ENCODE measurements at places on chromosomes 16 and 17.

DNA sequence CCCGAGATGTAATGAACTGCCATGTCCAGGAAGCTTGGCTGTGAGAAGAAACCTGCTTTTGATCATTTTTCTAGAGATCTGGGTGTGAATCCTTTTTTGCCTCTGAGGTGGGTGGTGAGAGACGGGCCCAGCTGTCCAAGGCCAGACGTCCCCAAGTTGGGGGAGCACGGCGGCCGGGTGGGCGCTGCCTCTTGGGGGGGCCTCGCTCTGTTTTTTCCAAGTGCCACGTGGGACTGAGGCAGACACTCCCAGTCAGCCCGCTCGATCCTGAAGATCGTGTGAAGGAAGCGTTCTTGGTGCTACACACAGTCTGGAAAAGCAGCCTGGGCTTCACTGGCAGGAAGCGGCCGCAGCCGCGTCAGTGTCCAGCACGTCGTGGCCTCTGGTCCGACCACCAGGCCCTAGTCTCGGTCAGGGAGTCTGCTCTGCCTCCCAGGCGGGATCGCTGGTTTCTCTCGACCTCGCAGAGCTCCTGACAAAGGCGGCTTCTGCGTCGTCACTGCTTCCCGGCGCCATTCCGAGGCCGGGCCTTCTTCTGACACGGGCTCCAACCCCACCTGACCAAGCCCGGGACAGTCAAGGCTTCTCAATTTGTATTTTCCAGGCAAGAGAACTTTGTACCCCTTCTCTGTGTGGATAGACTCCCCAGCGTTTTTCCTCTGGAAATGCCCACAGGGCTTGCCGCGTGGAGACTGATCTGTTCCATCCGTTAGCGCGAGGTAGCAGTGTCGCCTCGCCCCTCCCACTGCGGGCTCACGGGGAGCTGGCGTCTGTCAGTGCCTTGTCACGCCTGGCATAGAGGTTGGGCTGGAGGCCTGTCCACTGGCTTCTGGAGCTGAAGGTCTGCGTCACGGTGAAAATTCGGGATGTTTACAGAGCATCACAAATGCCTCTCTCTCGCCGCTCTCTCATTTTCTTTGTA, 12.4 kb downstream of the PRSS27 start:
- DNase-seq = no peak

DNA sequence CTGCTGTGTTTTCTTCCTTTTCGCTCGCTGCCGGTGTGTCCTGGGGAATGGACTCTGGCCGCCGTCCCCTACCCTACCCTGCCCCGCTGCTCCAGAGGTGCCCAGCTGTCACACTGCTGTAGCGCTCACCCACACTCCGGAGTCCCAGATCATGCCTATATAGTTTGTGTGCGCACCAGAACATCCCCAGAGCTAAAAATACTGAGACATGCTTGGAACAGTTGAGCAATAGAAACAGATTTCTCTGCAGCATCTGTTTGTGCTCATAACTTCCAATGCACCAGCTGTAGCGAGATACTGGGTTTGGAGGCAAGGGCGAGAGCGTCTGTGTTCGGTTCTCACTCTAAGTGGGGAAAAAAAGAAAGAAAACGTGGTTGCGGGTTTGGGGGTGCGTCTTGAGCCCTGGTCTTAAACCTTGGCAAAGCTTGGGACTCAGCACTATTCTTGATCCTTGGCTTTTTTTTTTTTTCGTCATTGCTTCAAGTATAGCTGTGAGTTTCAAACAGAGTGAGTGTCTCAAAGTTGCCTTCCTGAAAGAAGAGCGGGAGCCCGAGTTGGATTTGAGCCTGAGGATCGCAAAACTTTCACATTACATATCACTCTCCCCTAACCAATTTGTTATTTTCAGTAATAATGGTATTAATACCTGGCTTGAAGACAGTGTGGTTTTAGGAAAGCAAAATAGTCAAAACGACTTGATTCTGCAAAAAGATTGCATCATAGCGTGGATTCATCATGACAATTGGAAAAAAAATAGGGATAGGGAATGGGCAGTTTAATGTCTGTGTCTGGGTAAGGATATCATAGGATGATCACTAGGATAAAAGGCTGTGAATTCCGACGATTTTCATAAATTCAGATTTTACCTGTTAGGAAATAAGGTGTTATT, 621 bp downstream of the KCNJ2 start:
- no peak for DNase-seq

DNA sequence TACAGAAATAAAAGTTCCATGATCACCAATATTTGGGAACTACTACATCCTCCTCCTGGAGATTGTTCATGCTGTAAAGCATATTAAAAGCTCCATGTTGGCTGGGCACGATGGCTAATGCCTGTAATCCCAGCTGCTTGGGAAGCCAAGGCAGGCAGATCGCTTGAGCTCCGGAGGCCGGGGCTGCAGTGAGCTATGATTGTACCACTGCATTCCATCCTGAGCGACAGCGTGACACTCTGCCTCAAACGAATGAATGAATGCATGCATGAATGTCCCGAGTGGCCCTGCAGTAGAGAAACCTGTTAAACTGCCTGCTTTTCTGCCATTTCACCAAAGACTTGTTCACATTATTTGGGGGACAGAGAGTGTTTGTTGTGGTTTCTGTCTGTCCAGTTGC, 15.0 kb downstream of the CNEP1R1 start:
- DNase-seq = no peak

- no peak for DNase-seq
Measured at GRCh38 chr16:31455601-31456314, 3.5 kb upstream of the ARMC5 start.

GRCh38 chr17:68378268-68379176, 78.8 kb downstream of the WIPI1 start:
- no peak for DNase-seq

GRCh38 chr17:57679356-57679755, 65.7 kb downstream of the CCDC182 start:
- DNase-seq = no peak

DNA sequence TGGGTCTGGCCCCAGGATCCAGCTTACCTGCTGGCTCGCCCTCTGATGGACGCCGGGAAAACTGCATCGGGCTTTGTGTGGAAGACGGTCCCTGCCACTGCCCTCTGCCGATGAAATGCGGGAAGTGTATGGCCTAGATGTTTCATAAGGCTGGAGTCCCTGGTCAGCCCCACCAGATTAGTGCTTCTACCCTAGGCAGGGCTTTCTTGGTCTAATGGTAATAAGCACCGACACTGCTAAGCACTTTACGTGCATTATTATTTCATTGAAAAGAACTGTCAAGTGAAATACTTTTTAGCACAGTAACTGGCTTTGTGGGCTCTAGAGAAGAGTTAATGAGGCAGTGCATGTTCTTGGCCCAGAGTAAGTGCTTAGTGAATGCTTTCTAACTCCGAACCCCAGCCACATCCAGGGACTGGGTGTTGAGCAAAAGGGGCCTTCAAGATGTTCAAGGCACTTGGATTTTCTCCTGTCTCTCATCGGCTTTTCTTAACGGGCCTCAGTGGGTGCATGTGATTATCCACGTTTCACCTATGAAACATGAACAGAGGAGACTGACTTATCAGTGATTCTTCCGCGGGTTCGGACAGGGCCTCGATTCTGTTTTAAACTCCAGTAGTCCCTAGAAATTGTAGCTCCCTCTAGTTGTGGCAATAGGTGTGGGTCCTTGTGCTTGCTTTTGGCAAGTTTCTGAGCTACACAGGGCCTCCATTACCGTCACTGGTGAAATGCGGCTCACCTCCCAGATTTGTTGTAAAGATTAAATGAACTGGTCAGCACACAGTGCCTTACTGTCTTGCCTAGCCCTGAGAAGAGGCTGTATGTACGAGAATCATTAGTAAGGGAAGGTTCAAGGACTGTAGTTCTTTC, 6.6 kb downstream of the TRAF4 start:
- DNase-seq = peak; percentile 89

DNA sequence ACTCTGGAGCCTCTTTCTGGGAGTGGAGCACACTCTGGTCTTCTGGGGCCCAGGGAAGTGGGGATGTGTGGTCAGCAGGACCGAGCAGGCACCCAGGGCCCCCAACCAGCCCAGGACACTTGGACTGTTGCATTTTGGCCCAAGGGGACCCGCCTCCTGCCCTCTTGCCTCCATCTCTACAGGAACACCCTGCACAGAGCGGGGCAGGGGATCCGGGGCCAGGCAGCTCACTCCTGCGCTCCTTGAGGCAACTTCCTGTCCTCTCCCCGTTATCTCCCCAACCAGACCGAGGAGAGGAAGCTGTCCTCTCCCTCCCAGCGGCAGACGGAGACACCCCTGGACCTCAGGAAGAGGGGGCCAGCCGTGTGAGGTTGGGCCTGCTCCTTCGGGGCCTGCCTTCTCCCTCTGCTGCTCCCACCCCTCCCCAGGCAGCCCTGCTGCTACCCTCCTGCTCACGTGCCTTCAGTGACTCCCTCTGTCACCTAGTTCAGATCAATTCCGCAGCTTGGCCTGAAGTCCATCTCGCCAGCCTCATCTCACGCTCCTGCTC, 10.0 kb upstream of the ATP2A3 start:
- no peak for DNase-seq

DNA sequence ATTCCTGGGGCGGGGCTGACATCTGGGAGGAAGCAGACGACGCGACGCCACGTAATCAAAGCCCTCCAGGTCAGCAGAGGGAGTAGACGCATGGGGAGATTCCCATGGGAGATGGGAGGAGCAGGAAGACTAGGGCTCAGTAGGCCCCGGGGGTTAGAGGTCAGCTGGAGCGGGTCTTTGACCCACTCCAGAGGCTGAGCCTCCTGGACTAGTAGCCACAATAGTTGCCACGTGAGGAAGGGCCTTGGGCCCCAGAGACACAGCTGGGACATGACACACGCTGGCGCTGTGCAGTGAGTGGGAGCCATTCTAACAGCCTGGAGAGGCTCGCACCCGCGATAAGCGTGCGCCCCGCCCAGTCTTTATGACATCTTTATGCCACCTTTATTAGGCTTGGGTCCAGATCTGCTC, 95.7 kb upstream of the AMZ2 start:
- DNase-seq = no peak

GRCh38 chr16:81629896-81630634, 149.0 kb upstream of the PLCG2 start:
- DNase-seq = no peak

DNA sequence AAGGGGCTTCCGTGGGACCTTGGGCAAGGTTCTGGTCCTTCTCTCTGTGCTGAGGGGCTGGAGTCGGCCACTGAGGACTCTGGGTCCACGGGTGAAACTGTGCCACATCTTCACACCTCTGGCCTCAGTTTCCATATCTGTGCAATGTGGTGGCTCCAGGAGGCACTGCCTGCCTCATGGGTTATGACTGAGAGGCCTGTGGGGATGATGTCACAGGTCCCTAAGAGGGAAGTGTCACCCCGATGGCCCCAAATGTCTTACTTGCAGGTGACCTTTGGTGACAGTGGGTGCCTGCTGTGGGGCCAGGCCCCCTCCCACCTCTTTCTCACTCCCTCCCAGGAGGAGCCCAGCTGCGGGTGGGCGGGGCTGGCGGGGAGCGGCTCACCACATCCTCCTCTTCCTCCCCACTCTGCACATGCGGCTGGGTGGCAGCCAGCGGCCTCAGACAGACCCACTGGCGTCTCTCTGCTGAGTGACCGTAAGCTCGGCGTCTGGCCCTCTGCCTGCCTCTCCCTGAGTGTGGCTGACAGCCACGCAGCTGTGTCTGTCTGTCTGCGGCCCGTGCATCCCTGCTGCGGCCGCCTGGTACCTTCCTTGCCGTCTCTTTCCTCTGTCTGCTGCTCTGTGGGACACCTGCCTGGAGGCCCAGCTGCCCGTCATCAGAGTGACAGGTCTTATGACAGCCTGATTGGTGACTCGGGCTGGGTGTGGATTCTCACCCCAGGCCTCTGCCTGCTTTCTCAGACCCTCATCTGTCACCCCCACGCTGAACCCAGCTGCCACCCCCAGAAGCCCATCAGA, at the start of gene IL21R:
Gene IL21R, plus strand, starts transcription at position 407 of the 801 bp plus-strand sequence. CDS start 27,898 bp downstream, outside the sequence.
- peak; percentile 74 for DNase-seq

GRCh38 chr17:38914741-38915638, 10.4 kb upstream of the LASP1NB start:
- DNase-seq = no peak

- DNase-seq = no peak
Measured at GRCh38 chr17:4858882-4859260, 25.7 kb downstream of the MINK1 start.

- peak; percentile 43 for DNase-seq
Measured at GRCh38 chr17:36127199-36127893, 23.7 kb downstream of the CCL4 start.

- DNase-seq = no peak
Measured at GRCh38 chr17:1961189-1961588, 63.9 kb downstream of the RTN4RL1 start.

- no peak for DNase-seq
Measured at GRCh38 chr16:4945560-4946502, 8.9 kb upstream of the PPL start.

GRCh38 chr16:22623351-22623781, 112.7 kb downstream of the NPIPB5 start:
- DNase-seq = no peak

DNA sequence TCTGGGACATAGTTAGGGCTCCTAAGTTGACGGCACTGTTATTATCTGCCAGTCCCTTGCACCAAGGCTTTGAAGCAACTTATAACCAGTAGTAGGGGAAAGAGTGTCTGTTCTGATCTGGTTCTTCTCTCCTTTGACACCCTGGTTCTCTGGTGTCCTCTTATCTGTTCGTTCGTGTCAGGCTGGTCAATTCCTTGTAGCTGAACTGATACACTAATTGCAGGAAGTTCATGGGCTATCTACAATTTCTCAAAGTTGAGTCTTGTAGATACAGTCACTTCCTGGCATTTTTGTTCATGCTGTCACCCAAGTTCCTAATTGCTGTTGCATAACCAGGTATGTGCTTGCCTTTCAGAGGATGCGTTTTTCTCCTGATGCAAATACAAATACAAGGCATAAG, 17.3 kb upstream of the MYO1D start:
- DNase-seq = no peak

DNA sequence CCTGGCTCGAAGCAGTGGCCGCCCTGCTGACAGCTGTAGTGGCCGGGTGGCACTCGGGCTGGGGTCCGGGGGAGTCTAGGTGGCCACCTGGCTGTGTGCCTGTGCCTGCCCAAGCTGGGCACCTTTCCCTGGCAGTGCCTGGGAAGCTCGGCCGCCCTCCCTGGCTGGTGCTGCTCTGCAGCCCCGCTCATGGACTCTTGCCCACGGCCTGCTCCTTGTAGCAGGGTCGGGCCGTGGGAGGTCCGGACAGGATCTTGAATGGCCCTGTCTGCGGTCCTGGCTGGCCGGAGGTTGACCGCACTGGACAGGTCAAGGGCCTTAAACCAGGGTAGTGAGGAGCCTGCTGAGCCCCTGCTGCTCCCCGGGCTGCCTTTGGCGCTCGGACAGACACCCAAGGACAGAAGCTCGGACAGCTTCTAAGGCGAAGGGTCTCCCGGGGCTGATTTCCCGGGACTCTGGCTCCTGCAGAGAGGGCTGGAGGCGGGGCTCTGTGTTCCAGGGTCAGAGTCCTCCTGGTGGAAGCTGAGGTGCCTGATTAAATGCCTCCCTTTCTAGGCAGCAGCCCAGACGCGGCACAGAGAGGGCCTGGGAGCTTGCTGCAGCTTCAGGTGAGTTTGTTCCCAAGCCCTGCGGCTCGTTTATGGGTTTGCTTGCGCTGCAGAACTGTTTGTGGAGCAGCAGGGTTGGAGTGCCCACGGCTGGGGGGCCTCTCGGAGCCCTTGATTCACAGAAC, 6.0 kb downstream of the CAPN15 start:
- DNase-seq = no peak
